ENCODE measurements at places on chromosomes 2 and 18.

DNA sequence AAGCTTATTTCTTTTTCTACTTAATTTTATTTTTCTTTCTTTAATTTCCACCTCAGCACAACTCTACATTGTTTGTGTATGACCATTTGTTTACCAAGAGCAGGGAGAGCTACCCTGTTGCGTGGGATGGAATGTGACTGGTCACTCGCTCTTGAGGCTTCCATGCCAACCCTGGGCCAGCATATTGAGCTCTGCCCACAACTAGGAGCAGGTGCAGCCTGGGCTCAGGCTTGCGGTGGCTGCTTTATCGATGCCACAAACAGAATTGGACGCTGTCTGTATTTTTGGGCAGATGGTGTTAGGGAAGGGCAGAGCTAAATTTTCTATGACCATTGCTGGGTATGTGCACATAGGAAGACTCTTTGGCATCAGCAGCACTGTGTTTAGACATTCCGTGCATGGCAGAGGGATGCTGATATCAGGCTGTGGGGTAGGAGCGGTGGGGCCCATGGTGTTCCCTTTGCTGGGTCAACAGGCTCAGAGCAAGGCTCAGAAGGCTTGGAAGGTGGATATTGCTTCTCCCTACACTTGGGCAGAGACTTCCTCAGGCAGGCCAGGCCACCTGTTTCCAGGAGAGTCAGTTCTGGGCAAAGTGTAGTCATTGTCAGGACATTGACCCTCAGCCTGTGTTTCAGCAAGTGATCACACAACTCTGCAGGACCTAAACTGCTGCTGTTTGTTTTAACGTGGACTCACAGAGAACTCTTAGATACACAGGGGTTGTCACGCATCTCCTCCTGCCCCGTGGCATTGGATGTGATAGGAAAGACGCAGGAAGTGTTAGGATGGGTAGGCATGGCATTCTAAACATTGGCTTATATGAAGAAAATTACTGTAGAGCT, 40.2 kb downstream of the TMEM182 start:
- DNase-seq = no peak

- DNase-seq = no peak
Observed at GRCh38 chr2:134020608-134021007, 233.3 kb upstream of the MGAT5 start.

DNA sequence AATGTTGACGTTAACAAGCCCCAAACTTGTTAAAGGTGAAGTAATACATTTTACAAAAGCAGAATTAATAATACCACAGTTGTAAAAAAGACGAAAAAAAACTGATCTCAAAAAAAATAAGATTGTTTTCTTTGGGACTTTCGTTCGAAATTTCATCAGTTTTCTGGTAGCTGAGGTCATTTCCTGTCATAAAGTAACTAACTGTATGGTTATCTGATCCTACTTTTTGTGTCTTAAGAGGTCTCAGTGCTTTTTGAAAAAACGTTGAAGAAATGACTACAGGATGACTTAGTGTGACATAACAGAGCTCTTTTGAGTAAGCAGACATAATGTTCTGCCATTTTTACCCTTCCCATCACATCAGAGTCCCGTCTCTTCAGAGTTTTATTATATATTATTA, 79.3 kb downstream of the BIRC6 start:
- no peak for DNase-seq

GRCh38 chr2:191178806-191179514, 28.2 kb upstream of the STAT4 start:
- no peak for DNase-seq

GRCh38 chr2:44086629-44087028, 82.0 kb upstream of the PPM1B start:
- DNase-seq = no peak

- no peak for DNase-seq
Observed at GRCh38 chr2:181104512-181105115, 124.2 kb downstream of the UBE2E3 start.

- no peak for DNase-seq
Observed at GRCh38 chr18:57915248-57915647, 112.1 kb upstream of the ATP8B1 start.

DNA sequence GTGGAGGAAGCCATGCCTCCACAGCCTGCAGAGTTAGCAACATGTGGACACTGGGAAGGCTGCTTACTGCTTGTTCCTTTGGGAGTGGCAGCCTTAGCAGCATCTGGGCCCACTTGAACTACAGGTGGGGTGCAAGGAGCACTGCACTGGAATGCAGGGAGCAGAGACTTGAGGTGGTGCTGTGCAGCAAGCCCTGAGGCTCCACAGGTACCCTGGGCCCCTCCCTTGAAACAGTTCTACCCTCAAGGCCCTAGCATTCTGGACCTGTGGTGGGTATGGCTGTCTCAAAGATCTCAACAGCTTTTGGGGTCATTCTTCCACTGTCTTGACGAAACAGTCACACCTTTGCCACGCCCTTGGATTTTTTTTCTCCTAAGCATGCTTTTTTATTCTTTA, 13.5 kb downstream of the UBR3 start:
- no peak for DNase-seq

DNA sequence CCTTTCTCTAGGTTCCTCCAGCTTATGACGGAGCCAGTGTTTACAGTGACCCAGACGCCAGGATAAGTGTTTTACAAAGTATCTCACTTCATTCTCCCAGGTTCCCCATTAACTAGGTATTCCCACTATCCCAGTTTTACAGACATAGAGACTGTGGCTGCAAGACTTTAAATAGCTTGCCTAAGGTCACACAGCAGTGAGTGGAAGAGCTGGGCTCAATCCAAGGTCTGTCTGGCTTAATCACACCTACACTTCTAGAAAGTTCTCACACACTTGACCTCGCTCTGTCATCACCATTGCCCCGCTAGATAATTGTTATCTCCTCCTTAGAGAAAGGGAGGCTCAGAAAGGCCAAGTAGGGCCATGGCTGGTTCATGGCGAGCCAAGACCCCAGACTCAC, 110.2 kb downstream of the ANTXR1 start:
- no peak for DNase-seq

DNA sequence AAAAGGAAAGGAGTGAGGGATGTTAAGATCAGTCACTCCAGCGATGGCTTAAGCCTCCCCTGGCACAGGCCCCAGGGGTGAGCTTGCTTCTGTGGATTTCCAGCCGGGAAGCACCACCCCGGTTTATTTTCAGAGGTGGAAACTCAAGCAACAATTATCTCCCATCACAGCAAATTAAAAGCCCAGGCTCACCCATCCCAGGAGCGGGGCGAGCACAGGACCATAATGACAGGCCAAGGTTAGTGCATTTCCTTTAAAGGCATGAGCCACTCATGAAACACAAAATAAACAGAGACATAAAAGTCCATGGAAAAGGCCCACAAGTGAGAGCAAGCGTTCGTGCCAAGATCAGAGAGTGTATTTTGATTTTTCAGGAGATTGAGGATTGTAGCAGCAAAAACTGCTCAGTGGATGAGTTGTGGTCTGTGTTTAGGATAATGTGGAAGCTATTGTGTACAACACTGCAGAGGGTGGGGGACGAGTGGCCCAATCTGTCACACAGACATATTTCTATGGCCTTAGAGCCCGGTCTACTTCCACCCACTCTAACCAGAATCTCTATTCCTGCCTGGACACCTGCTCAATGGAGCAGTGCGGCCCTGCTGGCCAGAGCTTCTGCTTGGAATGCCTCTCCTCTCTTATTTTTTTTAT, 111.4 kb upstream of the CDC42EP3 start:
- no peak for DNase-seq

- no peak for DNase-seq
Observed at GRCh38 chr2:230815088-230815487, 49.7 kb upstream of the ITM2C start.

- DNase-seq = no peak
Observed at GRCh38 chr2:173252581-173252980, 102.1 kb upstream of the CDCA7 start.

DNA sequence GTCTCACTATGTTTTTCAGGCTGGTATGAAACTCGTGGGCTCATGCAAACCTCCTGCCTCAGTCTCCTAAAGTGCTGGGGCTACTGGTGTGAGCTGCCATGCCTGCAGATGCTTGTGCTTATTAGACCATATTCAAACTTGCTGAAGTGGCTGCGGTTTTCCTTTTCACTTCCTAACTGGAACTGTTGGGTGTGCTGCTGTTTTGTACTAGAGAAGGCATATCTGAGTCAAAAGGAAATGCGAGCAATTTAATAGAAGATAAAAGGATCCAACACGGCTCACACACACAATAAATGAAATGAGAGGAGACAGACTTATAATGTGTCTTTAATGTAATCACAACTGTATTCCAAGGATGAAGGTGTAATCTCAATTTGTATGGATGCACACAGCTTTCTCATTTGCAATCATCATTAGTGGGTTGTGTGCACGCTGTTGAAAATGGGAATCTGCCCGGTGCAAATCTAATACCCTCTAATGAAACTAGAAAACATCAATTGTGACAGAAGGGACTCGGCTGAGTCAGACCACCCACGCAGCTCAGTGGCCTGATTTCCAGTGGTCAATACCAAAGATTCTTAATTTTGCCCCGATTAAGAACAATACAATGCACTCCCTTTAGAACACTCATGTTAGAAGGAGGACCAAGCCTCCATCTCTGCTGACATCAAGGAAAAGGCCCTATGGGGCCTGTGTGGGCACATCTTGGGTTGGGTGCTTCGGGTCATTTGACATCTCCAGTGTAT, 532.7 kb downstream of the TDRD15 start:
- no peak for DNase-seq

GRCh38 chr18:57149531-57149930, 2.6 kb downstream of the BOD1L2 start:
- no peak for DNase-seq

DNA sequence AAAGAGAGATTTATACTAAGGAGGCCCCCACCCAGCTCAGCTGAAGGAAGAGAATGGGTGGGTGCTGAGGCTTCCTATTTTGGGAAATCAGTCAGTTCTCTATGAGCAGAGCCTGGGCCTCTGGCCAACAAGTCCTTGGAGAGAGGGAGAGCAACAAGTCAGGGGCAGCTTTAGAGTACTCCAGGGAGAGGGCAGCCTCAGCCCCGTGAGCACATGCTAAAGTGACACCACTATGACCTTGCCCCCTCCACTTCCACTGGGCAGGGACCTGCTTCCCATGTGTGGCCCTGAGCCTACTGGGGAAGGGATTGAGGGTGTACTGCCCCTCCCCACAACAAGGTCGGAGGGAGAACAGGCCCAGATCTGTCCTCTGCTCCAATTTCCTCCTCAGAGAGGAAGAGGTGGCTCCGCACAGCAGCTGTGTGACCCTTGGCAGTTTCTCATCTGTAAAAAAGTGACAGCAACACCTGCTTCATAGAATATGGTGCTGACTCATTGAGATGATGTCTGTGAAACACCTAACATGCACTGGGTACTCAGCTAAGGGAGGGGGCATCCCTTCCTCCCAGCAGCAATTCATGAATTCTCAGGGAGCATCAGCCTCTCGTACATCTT, 72.9 kb downstream of the CLHC1 start:
- DNase-seq = no peak

DNA sequence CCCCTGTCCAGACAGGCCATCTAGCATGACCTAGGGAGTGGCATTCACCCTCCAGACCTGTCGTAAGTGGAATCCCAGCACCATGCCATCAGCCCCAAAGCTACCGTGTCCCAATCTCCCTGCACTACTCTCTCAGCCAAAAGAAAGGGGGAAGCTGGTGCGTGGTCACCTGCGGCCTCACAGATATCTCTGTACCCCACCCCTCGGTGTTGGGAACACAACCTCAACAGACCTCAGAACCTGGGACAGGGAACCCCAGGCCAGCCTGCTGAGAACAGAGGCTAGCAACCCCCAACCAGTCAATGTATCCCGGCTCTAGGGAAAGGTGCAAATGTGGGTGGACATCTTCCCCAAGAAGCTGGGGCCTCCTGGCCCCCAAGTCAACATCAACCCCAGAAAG, 38.2 kb downstream of the LMAN2L start:
- peak; percentile 20 for DNase-seq

GRCh38 chr2:83221258-83221657, 1237.8 kb downstream of the SUCLG1 start:
- DNase-seq = no peak

DNA sequence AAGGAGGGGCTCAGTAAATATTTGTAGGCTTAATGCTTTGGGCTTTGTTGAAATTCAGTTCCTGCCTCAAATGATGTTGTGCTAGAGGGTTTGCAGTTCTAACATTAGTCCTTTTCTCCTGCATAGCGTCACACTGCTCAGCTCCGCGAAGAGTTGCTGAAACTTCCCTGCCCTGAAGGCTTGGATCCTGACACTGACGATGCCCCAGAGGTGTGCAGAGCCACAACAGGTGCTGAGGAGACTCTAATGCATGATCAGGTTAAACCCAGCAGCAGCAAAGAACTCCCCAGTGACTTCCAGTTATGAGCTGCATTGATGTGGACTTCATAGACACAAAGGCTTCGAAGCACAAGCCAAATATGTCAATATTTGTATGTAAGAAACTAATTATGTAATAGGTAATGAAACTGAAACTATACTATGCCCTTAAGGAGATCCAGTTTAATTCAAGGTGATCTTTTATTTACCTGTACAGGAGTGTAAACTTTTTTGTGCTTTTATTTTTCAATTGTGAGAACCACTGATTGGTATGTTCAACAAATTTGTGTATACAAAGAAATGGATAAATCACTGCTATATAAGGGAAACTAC, 10.2 kb upstream of the TTC27 start:
- no peak for DNase-seq

DNA sequence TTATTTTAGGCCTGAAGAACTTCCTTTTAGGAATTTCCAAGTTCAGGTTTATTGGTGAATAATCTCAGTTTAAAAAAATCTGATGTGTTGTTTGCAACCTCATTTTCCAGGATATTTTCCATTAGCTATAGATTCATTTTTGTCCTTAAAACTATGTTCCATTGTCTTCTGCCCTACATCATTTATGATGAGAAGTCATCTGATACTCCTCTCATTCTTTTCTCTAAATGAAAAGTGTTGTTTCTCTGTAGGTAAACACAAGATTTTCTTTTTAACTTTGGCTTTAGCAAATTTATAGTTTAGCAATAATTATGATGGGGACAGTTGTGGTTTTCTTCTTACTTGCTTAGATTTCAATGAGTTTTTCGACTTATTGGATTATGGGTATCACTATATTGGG, 427.3 kb downstream of the DCDC2C start:
- DNase-seq = no peak

GRCh38 chr2:221343524-221343923, 228.6 kb downstream of the EPHA4 start:
- DNase-seq = no peak

DNA sequence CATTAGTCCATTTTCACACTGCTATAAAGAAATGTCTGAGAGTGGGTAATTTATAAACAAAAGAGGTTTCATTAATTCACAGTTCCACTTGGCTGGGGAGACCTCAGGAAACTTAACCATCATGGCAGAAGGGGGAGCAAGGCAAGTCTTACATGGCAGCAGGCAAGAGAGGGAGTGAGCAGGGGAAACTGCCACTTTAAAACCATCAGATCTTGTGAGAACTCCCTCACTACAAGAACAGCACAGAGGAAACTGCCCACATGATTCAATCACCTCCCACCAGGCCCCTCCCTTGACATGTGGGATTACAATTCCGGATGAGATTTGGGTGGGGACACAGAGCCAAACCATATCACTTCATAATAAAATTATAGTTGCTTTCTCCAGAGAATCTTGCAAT, 365.5 kb upstream of the ID2 start:
- DNase-seq = no peak

GRCh38 chr2:238473523-238473922, 46.8 kb downstream of the ASB1 start:
- DNase-seq = no peak

Data from activated T-cell treated with anti-CD3 and anti-CD28 coated beads, Interleukin-2, amount 50 U/mL, for 24 hours (primary cell).